T-helper 1 cell (primary cell): ENCODE measurements at places on chromosomes 6 and 20.

DNA sequence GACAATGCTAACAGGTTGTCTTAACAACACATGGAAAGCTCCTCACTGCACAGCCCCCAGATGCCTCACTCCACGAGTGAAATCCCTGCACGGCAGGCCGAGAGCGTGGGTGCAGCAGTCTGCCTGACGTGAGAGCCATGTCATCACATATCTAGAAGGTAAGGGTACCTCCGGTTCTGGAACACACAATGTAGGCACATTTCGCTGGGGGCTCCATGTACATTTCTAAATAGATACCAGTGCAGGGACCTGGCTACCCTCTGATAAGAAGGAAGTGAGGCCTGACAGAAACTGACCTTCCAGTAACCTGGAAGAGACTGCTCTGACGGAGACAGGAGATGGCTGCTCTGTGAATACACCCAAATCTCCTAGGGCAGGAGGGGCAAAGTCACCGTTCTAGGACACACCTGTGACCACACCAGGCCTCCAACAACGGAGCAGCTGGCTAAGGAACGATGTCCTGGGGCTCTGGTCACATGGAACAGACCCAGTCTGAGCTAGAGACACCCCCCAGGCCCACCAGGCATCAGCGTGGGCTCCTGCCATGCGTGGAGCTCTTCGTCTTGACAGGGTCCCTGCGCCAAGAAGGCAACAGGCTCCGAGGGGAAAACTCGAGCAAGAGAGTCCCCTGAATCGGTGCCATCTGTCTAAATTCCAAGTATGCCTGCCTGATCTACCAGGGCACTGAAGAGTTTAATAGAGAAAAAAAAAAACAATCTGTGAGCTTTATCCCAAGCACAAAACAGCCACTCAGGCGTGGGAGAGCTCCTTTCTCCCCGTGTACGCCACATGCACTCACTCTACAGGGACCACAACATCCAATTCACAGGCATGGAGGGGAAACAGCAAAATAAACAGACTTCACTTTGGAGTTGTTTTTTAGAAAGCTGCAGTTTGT, 27.5 kb downstream of the RNASET2 start:
- DNase-seq = no peak

- no peak for DNase-seq
These were observed 30.5 kb upstream of the HFE start for GRCh38 chr6:26056583-26057350.

- no peak for DNase-seq
These were observed 48.7 kb upstream of the IRF4 start for GRCh38 chr6:342832-343179.

DNA sequence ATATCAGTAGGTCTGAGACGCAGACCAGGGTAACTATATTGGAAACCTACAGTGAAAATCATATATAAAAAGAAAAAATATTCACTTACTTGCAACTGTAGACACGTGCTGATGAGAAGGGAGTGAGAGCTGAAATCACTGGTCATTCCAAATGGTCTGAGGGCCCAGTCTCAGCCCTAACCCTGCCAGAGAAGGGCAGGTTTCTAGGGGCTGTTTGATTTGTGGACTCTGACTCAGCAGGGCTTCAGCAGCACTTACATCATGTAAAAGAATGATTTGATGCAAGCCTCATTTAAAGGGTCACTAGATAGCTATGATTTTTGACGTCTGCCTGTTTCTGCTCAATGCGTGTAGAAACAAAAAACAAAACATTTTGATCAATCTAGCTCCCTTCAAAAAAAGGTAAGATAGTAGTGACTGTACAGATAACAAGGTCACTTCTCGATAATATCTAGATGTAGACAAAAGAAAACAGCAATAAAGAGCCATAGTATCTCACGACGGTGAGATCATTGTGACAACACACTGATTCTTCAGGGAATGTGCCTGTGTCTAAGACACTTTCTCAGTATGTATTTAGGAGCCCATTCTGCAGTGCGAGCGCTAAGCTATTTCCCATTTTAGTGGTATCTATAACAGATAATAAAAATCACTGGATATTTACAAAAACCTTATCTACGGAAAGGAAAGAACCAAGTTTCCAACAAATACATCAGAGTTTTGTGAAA, 307.2 kb downstream of the HIVEP2 start:
- DNase-seq = no peak

- no peak for DNase-seq
These were observed 103.2 kb downstream of the FBXO5 start for GRCh38 chr6:152879681-152880080.

DNA sequence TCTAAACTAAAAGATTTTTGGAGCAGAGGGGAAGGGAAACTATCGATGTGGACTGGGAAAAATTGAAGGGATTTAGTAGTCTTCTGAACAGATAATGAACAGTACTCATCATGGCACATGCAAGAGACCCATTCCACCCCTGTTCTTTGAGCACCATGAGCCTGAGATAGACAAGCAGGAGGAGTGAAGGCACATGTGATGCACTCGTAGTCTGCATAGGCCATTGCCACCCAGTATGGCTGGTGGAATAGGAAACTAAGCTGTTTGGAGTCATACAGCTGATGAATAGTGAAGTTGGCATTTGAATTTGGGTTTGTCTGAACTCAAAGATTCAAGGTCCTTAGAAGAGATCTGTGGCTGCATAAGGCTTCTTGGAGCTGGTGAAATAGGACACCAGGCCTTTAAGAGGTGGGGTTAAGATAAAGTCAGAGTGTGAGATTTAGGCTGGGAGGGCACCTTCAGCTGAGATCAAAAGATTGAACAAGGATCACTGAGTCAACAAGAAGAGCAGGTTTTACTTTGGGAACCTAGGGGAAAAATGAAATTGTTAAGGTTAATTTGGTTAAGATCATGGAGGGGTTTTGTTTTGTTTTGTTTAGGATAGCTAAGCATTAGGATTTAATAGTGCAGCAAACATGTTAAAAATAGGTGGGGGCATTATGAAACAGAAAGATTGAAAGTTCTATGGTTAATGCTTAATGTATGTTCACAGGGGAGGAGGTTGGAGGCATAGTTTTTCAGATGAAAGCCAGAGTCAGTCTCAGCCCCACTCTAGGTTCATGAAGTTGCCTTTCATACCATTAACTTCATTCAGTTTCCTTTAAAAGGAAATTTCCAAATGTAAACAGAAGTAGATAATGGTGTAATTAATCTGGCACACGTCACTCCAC, 148.8 kb downstream of the ARID1B start:
- no peak for DNase-seq

DNA sequence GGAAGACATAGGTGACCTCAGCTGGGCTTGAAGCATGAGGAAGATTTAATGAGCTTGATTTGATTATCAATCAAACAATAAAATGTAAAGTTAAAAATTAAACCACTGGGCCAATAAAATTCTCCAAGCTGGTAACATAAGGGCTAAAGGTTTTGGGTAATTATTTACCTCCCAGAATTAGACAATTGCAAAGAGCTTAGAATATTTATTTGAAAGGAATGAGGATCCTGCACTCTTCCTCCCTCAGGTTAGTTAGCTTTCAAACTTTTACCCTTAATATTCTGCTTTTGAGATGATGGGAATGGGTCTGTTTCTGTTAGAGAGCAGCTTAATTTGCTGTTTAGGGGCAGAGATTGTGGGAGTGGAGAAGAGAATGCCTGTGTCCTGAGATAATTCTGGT, at the start of gene SLC17A4:
SLC17A4 (plus strand) TSS at position 208 of the 400 bp plus-strand sequence. CDS start 7,221 bp downstream, outside the sequence.
- no peak for DNase-seq

DNA sequence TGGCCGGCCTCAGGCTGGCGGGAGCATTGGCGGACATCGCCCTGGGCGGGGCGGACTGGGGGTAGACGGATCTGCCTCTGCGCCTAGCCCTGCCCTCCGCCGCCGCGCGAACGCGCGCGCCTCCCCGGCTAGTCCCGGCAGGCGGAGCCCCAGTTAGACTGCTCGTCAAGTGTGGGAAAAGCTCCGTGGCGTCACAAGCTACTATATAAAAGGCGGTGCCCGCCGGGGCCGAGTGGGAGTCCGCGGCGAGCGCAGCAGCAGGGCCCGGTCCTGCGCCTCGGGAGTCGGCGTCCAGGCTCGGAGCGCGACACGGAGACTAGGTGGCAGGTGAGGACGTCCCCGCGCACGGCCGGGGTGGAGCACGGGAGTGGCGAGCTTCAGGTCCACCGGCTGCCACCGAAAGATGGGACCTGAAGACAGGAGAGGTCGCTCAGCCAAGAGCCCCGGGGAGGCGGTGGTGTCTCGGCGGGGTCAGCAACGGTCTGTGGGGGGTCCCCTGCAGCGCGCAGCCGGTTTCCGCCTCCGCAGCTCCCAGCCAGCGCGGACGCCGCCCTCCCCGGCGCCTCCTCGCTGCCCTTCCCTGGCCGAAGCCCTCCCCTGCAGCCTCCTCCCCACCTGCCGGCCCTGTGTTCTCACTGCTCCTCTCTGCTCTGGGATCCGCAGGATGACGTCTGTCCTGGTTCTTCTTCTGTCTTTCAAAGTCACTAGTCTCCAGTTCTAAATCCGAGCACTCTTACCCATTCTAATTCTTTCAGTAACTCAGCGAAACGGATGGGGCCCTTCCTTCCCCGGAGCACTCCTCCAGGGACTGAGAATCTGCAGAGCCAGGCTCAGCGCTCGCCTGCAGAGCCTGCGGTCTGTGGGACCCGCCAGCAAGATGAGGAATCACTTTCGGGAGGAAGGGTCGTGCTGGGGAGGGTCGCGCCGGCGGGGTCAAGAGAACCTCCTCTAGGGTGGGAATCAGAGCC, 4.3 kb upstream of the RIPK1 start:
- DNase-seq = peak; percentile 82

- DNase-seq = no peak
These were observed 49.0 kb downstream of the PPARD start for GRCh38 chr6:35391240-35391968.

- no peak for DNase-seq
These were observed 5.5 kb downstream of the DNAJC5 start for GRCh38 chr20:63900413-63900812.

DNA sequence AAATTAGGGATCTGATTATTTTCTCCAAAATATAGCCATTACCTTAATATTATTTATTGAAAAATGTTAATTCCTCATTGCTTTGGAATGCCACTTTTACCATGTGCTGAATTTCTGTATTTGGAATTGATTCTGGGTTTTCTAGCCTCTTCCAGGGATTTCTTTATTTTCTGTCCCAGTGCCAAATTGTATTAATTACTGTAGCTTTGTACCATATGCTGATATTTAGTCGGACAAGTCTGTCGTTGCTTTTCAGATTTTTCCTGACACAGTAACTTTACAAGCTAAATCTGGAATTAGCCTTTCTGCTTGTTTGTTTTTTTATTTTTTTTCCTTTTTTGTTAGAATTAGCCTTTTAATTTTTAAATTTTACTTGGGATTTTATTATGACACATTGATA, 10.9 kb upstream of the TMEM14B start:
- no peak for DNase-seq

DNA sequence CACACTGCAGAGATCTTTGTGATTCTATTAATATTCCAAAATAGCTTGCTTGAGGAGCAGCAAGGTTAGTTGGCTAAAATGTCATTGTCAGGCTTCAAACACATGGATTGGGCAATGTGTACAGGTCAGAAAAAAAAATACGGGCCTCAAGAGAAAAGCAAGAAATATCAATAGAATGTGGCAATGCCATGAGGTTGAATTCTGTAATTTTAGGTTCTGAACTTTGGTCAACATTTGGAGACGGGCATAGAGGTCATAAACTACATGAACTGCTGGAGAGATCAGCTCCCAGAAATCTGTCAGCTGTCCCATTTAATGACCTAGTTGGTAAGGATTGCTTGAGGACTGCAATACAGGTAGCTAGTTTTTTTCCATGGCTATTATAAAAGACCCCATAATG, 445.8 kb downstream of the HTR1B start:
- DNase-seq = no peak

DNA sequence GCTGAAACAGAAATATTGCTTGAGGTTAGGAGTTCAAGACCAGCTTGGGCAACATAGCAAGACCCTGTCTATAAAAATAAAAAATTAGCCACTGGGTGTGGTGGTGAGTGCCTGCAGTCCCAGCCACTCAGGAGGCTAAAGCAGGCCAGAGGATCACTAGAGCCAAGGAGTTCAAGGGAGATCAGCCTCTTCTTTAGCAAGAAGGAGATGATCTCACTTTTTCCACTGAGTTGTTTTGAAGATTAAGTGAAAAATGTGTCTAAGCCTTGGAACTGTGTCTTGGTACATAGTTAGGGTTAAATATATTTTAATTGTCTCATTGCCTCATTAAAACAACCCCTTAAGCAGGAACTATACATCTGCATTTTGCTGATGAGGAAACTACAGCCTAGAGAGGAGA, 279.0 kb upstream of the ZFP64 start:
- DNase-seq = no peak

GRCh38 chr6:51854347-51854746, 233.1 kb downstream of the PKHD1 start:
- no peak for DNase-seq

- no peak for DNase-seq
These were observed 69.6 kb downstream of the POPDC3 start for GRCh38 chr6:105109955-105110895.

DNA sequence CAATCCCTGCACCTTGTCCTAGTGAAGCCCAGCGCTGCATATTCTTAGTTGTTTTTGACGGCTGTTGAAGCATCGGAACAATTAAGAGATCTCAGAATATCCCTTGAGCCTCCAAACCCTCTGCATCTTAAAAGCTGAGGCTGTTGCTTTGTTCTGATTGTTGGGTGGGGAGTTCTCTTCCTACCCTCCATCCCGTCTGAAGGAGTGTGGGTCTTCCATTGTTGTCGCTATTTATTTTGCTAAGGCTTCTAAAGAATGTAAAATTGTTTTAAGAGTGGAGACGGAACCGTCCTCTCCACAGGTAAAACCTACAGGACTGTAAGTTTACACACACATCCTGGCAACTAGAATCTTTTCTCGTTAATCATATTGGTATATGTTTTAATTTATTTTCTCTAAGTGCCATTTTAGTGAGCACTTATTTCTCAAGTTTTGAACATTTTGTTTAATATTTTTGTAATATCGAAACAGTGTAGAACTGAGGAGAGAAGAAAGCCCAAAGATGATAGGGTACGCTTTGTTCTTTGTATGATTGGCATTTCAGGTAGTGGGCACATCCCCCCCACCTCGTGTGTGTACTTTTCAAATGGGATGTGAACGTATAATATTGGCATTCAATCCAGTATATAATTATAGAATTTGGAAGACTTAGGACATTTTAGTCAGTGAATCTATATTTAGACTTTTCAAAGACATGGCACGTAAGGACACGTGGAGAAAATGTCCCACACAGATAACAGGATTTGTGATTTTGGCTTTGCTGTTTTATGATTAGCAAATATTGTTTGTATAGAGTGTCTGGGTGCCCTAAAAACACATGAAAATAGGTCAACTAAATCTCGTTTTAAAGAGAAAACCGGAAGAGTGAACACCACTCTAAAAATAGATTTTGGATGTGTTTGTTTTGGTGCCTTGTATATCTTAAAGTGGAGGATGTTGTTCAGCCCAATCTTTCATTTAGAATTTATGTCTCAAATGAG, 1.3 kb downstream of the RNF146 start:
- no peak for DNase-seq

GRCh38 chr6:89190741-89191140, 26.4 kb downstream of the GABRR1 start:
- DNase-seq = no peak

GRCh38 chr6:26250698-26251044, 114.3 kb upstream of the BTN3A2 start:
- DNase-seq = no peak
